ENCODE measurements at places on chromosomes 4 and X. TPM values are rescaled to one million over a fixed set of nuclear protein-coding genes. Genes with fewer than 3 reads are reported as not detected.
A peak's percentile ranks its signal among the peaks of the same experiment; 100 is the strongest.

DNA sequence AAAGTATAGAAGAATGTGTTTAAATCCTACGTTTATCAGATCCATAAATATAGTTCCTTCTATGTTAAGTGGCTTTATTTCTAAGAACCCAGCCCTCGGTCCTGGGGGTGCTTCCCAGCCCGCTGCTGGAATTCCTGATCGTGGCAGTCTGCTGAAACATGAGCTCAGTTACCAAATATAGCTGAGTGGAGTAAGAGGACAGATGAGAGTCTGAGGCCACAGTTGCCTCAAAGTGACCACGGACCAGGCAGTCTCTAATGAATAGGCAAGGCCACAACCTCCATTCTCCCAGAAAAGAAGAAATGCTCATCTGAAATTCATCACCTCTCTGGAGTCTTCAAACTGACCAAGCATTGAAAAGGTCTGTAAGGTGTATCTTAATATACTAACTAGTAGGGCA is at the start of gene PALLD:
PALLD (plus strand) TSS at position 219 of the 400 bp plus-strand sequence.
- no peak within 1 kb of the TSS for H3K27ac ChIP-seq
- no peaks in the 10 kb centered on the region for H3K4me1 ChIP-seq
- no peak for DNase-seq
- H3K4me3 ChIP-seq: no peak within 1 kb of the TSS
- peaks cover 3% of the 10 kb centered on the region for H3K27me3 ChIP-seq

GRCh38 chr4:93710847-93711430 is 117.6 kb upstream of the ATOH1 start:
- no peak overlapping the region for H3K27ac ChIP-seq
- H3K4me3 ChIP-seq: no peak overlapping the region
- no peaks in the 10 kb centered on the region for H3K36me3 ChIP-seq
- no peaks in the 10 kb centered on the region for H3K27me3 ChIP-seq
- DNase-seq: no peak

DNA sequence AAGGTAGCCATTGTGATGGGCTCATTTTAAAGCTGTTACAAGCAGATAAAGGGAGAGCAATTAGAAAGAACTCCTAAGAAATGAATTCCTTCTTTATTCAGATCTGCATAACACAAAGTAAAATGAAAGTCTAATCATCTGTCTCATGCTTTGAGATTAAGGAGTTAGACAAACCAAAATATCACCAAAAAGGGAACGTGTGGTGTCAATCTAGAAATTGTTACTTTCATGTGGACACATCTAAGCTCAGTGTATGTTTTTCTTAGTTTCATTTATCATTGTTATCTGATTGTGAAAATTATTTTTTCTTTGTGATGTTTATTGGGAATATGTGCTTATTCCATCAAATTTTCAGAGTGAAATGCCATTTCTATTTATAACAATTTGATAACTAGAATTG is 80.3 kb downstream of the BANK1 start:
- no peak overlapping the region for H3K4me3 ChIP-seq
- H3K27me3 ChIP-seq: no peaks in the 10 kb centered on the region
- DNase-seq: no peak
- no peaks in the 10 kb centered on the region for H3K4me1 ChIP-seq

GRCh38 chr4:78312989-78313753 is 238.4 kb upstream of the ANXA3 start:
- H3K36me3 ChIP-seq: no peaks in the 10 kb centered on the region
- no peak overlapping the region for H3K27ac ChIP-seq
- H3K4me3 ChIP-seq: no peak overlapping the region
- no peaks in the 10 kb centered on the region for H3K4me1 ChIP-seq
- H3K27me3 ChIP-seq: no peaks in the 10 kb centered on the region

DNA sequence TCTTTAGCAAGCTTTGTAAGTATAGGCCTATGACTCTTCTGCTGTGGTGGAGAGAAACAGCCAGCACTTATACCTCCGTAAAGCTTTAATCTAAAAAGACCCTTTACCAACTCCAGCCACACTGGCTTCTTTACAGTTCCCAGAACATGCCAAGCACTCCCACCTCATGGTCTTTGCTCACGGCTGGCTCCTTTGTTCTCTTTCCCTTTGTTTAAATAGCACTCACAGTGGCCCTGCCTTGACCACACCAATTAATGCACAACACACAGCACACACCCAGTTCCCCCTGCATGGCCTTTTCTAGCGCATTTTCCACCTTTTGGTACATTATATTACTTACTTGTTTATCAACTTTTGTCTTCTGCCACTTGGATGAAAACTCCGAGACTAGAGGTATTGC is 18.9 kb downstream of the PPID start:
- no peaks in the 10 kb centered on the region for H3K36me3 ChIP-seq
- H3K4me1 ChIP-seq: no peaks in the 10 kb centered on the region
- H3K27me3 ChIP-seq: no peaks in the 10 kb centered on the region
- H3K27ac ChIP-seq: no peak overlapping the region
- DNase-seq: no peak

- no peak overlapping the region for H3K27ac ChIP-seq
- peaks cover 10% of the 10 kb centered on the region for H3K4me1 ChIP-seq
- no peak for DNase-seq
Measured at GRCh38 chr4:94567811-94568210, 116.1 kb downstream of the PDLIM5 start.

DNA sequence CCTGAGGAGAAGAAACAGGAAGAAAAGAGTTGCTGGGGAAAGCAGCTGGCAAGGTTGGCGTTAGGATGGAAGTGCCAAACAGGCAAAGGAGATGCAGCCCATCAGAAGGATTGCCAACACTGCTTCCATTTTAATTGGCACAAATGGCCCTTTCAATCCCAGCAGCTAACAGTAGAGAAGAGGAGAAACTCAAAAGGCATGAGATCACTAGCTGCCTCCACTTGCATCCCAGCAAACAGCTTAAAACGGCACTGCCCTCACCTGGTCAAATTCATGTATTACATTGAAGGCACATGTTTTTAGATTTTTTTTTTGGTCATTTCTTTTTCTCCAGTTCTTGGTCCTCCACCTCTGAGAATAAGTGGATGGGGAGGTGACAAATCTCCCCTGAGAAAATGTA is 14.9 kb upstream of the LOC101059915 start:
- H3K4me1 ChIP-seq: peaks cover 8% of the 10 kb centered on the region
- H3K4me3 ChIP-seq: no peak overlapping the region
- H3K36me3 ChIP-seq: no peaks in the 10 kb centered on the region
- no peak overlapping the region for H3K27ac ChIP-seq

WDR45 gene
- 126 TPM for total RNA-seq

DNA sequence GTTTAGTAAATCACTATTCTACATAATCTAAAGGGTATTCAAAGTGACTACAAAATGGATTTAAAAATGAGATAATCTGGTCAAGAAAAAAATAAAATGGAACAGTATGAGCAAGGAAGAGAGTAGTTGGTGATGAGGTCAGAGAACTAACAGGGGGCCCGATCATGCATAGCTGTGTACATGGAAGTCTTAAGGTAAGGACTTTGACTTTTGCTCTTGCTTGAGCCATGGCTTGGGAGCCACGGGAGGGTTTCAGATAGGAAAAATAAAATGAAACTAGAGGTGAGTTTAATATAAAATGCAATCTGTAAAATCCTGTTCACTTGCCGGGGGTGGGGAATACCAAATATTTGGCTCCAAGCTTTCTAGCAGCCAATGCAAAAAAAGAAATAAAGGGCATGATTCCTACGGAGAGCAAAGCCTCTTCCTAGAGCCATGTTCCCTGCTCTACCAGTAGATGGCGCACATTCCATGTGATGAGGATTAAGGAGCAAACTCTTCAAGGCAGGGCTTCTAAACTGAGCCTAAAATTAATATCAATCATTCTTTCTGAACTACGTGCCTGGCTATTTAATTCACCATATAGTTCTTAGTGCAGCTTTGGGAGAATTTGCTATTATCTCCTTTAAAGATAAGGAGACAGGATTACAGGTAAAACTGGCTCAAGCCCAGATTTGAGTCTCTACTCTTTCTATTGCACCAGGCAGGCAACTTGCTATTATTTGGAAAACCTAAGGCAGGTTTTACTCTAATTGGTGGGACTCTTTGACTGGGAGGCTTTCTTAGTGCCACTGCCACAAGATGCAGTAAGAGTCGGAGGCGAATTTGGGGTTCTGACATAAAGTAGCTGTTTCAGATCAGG is 6.8 kb upstream of the CLCN5 start:
- no peak overlapping the region for H3K4me3 ChIP-seq
- DNase-seq: peak; percentile 52
- no peaks in the 10 kb centered on the region for H3K36me3 ChIP-seq
- H3K4me1 ChIP-seq: no peaks in the 10 kb centered on the region

TREX2 gene
- 4.0 TPM for total RNA-seq

DNAAF6 gene
- not detected for total RNA-seq

CMC4 gene
- total RNA-seq: 6.1 TPM
